Activated T-helper 1 cell treated with Interleukin-2 at 50 U/mL for 16 hours (primary cell): ENCODE measurements at places on chromosomes 4 and X.

DNA sequence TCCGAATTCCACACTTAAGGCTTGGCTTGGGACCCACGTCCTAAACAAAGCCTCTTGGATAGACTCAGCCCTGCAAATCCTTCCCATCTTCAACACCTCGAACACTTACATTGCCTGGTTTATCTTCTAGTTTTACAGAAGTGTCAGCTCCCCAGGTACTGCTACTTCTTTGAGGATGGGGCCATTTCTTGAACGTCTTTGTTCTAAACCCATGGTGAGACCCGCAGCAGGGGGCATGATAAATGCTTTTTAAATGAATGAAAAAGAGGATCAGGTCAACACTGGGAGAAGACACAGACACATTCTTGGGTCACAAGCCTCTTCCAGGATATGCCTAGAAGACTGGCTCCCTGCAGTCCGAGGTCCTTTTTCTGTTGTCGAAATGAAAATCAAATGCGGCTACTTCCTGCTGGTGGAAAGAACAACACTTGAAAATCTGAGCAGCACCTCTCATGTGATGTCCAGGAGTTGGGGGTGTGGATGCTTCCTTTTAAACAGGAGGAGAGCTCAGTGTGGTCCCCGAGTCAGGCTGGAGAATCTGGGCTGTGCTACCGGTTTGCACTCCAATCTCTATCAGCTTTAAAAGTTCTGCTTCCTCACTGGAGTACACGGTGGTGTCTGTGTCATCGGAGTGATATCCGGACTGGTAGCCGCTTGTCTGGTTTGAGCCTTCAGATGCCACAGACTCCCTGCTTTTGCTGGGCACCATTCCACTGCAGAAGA, 45.8 kb downstream of the KDR start:
- DNase-seq, result no peak

- no peak for DNase-seq
These were observed 4.8 kb downstream of the USP38 start for GRCh38 chr4:143189528-143189927.

- DNase-seq, result no peak
These were observed 35.3 kb downstream of the SMS start for GRCh38 chrX:21975812-21976211.

- DNase-seq, result no peak
These were observed 29.8 kb downstream of the IQCM start for GRCh38 chr4:149785696-149786431.

- no peak for DNase-seq
These were observed 27.4 kb upstream of the CCSER1 start for GRCh38 chr4:90099812-90100211.

- no peak for DNase-seq
These were observed 388.4 kb upstream of the TEX13C start for GRCh38 chrX:124931241-124931640.

DNA sequence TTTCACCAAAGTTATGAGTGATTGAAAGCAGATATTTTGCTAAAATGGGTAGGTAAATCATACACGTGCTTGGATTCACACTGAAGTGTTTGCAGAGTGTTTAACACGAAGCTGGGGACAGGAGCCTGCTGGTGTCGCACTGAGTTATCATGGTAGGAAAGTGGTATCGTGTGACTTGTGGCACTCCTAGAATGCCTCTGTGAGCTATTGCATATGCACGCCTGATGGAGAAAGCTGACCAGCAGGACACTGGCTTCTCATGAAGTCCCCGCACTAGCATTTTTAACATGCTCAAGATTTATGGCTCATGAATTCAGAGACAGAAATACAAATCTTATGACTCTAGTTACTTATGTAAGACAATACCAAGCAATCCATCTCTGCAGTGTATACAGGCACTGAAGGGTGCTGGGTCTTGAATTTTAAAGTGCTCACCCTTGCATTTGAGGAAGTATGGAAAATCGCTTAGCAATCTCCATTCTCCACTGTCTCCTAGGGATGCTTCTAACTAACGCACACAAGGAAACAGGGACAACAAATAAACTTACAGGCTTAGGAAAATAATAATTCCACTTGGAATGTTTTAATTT, 19.8 kb downstream of the VCX3B start:
- DNase-seq, result no peak

DNA sequence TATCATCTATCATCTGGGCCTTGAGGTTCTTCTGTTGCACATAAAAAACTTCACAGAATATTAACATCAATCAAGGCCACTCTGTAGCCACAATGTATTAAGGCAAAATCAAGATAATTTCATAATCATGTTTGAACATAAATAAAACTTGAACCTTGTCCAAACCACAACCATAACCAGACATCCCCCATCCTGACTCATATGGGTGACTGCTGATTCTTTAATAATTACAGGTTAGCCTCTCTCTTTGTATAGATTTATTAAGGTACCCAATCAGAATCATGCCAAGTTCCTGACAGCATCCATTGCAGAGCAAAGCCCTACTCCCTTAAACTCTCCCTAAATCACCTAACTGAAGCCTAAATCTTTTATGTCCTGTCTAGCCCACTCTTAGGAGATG, 16.7 kb upstream of the AREG start:
- DNase-seq, result no peak

GRCh38 chr4:140372751-140373327, 607 bp upstream of the SCOC start:
- DNase-seq, result no peak

GRCh38 chr4:143241892-143242291, 57.2 kb downstream of the USP38 start:
- no peak for DNase-seq
